ENCODE measurements at places on chromosomes 11 and 22.

- DNase-seq: peak; percentile 40
Observed at GRCh38 chr11:65424205-65425104, 1.9 kb downstream of the NEAT1 start.

DNA sequence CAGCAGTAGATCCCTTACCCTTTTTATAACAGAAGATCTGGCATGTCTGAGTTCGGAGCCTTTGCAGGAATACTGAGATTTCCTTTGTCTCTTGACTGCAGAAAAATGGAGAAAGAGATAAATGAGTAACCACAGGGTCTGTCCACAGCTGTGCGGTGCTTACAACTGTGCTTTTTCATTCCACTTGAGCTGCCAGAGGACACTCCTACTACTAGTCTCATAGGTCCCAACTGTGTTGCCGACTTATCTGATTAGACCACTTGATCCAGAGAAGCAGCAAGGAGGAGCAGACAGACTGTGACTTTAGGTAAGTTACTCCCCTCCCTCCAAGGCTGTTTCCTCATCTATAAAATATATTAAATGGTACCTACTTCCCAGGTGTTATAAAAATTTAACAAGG is 17.5 kb downstream of the FAM227A start:
- DNase-seq: no peak

GRCh38 chr11:71285111-71285510 is 32.7 kb upstream of the SHANK2 start:
- DNase-seq: no peak

GRCh38 chr22:23803001-23803819 is 16.4 kb downstream of the SMARCB1 start:
- no peak for DNase-seq

- DNase-seq: no peak
Observed at GRCh38 chr11:40425168-40425567, 1034.3 kb downstream of the LRRC4C start.

DNA sequence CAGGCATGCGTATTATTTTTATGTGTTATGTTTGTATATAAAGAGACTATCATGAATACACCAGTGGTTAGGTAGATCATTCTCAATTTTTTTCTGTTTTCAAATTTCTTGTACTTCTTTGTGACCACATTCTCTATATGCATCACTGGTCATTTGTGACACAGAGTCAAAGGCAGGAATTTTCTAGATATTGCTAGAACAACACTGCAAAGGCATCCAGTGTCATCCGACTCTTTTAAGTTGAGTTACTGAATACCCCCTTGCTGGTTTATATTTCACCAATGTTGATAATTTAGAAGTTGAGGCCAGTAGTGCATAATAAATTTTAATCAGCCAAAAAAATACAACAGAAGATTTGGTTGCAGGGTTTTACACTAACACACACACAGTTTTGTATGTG is 351.8 kb downstream of the CASP12 start:
- DNase-seq: no peak

DNA sequence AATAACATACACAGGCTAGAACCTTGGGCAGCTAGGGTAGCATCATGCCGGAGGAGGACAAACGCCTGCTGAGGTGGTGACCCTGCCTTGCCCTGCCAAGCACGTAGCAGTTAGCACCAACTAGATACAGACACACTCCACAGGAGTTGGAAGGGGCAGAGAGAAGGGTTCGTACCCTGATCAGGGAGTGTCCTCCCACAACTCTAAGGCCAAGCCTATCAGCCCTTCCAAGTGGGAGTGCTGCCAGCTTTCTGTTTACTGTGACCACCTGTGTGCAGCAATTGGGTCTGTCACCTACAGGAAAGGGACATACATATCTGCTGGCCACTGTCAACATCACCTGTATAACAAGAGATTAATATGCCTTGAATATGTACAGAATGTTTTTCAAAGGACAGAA is 1.9 kb upstream of the THAP7 start:
- no peak for DNase-seq

GRCh38 chr11:106077609-106078455 is at the start of gene AASDHPPT:
Gene AASDHPPT, plus strand, starts transcription at chr11:106077662. Its CDS starts 49 bp downstream, at chr11:106077711.
- DNase-seq: no peak

GRCh38 chr22:29609139-29609538 is 5.7 kb downstream of the NF2 start:
- DNase-seq: no peak

- no peak for DNase-seq
Observed at GRCh38 chr11:17386331-17387084, 2.0 kb downstream of the KCNJ11 start.

DNA sequence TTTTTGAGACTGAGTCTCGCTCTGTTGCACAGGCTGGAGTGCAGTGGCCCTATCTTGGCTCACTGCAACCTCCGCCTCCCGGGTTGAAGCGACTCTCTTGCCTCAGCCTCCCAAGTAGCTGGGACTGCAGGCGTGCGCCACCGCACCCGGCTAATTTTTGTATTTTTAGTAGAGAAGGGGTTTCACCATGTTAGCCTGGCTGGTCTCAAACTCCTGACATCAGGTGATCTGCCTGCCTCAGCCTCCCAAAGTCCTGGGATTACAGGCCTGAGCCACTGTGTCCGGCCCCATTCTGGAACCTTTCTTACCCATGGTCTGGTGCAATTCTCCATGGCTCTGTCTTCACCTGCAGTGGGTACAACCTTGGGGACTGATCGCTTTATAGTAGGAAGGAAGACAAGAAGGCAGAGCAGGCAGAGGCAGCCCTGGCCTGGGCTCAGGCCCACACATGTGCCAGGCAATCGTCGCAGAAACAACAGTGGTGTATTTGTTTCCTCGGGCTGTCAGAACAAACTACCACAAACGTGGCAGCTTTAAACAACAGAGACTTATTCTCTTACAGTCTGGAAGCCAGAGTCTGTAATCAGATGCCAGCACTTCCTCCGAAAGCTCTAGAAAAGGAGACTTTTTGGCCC is 4.0 kb upstream of the PTGDR2 start:
- DNase-seq: no peak

DNA sequence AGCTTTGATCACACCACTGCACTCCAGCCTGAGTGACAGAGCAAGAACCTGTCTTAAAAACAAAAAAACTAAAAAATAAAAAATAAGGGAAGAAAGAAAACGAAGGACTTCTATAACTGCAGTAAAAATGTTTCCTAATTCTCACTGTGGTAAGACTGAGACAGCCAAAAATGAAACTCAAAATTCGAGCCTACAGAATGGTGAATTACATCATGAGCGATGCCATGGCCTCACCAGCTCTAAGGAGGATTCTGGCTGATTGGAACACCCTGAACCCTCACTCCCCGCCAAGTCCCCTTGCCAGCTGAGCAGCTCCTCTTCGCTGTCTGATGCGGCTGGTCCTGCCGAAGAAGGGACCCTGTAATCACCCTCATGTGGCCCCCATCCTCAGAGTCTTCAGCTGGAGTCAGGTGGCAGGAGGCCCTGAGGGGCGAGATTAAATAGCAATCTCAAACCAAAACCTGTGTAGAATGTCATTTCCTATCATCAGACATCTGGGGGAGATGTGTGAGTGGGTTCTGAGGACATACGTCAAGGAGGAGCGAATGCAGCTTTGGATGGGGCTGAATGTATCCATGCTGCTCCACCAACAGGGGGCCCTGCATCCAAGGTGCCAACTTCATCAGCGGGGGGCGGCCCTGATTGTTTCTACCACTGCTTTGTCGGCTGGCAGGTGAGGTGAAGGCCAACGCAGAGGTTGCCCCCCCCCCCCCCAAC is 29.2 kb downstream of the PDGFB start:
- no peak for DNase-seq

DNA sequence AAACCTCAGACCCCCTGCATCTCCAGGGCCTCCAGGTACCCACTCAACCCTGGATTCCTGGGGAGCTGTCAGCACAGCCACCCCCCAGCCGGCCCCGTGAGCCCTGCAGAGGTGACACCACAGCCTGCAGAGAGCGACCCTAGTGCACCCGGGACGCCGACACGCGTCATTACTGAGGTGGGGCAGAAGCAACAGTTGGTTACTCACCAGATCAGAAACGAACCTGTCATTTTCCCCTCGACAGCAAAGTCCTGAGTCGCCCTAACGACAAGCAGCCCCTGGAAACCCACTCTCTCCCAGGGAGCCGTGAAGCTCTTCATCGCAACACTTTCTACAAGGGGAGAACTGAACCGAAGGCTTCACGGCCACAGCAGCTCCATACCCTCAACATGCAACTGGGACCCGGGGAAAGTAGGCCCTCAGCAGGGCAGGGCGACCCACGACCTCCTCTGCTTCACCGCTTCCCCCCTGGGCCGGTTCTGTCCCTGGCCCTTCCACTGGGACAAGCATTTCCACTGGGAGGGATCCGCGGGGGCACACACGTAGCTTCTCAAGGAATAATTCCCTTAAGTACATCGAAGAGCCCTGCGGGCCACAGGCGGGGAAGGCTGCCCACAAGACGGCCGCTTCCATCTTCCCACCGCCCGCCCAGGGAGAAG is 1.6 kb downstream of the BRD1 start:
- peak; percentile 27 for DNase-seq

DNA sequence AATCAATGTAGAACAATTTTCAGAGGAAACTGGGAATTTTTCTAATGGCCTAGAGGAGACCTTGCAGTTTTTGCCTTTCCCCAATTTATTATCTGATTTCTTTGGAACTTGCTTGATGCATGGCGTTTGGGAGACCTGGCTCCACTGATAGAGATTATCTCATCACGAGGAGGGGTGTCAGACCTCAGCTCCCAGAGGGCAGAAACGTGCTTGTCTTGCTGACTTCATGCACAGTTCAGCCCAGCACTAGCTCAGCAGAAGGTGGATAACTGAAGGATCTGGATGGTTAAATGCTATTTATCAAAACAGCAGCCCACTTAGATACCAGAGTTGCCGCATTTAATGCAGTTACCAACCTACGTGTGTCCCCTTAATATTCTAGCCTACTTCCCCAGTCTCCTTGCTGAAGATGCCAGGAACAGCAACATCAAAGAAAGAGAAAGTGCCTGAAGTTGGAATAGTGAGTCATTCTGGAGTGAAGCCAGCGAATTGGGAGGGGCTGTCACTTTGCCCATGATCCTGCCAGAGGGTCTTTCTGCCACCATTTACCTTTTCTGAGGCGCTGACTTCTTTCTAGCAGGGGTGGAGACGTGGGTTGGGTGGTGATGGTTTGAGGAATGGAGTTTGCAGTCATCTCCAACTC is 133.5 kb upstream of the CADM1 start:
- no peak for DNase-seq

- no peak for DNase-seq
Observed at GRCh38 chr11:133835593-133836548, 9.4 kb downstream of the SPATA19 start.

- DNase-seq: no peak
Observed at GRCh38 chr22:36151006-36151595, 9.5 kb downstream of the APOL3 start.

DNA sequence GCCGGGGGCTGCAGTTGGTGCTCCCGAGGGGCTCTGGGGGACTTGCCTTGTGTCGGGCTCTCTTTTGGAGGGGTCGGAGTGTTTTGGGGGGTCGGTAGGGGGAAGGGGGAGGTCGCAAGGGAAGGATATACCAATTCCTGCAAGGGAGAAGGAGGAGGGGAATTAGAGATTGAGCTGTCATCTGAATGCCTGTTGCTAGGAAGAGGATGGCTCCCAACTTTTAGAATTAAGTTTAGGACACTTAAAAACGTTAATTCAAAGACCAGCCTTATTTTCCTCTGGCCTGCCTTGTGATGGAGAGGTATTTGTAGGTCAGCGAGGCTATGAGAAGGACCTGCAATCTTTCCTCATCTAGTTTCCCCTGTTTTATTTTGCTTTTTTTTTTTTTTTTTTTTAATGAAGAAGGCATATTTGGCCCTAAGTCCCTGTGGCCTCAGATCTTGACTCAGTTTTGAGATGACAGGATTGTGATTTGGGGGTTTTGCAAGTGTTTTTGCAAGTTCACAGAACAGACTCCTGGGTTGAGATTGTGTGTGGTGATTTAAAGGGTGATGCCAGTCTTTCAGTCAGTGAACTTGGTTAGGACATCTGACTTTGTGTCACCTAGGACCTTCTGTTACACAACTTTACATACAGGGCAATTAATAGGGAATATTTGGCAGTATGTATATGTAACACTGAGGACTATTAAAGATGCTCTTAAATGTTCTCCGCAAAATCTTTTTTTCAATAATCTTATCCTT is 672 bp downstream of the TMEM135 start:
- DNase-seq: no peak

DNA sequence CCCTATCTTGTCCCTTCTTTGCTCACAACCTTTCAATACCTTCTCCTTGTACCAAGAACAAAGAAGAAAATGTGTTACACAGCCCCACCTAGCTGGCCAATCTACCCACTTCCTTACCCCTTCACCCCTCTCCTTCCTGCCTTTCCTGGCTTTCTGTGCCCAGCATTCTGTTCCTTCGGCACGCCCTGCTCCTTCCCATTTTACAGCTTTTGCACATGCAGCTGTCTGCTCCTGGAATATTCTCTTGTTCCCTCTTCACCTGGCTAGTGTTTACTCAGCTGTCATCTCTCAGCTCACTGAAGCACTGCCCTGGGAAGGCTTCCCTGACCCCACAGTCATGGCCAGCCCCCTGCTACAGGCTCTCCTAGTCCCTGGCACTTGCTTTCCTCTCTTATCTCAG is 30.7 kb downstream of the SERPINH1 start:
- no peak for DNase-seq

DNA sequence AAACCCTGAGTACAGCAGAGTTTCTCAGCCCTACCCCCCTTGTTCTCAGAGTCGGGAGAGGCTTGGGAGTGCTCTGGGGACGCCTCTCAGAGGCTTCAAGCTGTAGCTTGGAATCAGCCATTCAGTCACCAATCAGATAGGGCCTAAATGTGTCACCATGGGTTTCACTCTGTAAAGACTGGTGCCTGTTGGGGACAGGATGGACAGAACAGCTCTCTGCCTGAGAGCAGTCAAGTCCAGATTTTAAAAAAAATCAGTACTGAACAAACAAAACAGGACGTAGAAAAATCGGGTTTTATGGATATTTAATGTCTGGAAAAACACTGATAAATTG is 1.3 kb downstream of the FADD start:
- no peak for DNase-seq

- no peak for DNase-seq
Observed at GRCh38 chr11:66800720-66801428, 42.4 kb upstream of the RCE1 start.

DNA sequence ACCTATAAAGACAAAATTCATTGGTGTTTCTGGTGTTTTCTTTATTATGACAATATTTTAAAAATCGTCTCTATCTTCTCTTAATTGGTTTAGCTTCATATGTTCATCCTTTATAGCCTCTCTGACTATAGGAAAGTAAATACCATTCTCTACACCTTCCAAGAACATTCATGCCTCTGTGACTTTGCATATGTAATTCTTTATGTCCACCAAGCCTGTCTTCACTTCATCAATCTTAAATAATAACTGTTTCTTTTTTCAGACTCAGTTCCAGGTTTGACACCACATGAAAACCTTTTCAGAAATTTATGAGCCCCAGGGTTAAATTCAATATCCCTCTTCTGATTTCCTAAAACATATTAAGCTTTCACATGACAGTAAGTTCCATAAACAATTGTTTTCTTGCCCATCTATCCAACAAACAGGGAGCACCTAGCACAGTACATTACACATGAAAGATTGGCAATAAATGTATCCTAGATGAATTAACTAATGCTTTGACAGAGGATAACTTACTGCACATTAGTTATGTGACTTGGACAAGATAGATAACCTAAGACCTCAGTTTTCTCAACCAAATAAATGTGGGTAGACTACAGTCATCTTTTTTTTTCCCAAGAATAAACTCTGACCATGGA is 886.1 kb downstream of the LRRC4C start:
- DNase-seq: no peak

GRCh38 chr11:67302571-67303131 is 679 bp upstream of the SSH3 start:
- DNase-seq: no peak

GRCh38 chr11:15113381-15113780 is 1.3 kb upstream of the INSC start:
- no peak for DNase-seq
